ENCODE measurements at places on chromosomes 4 and X. TPM values are rescaled to one million over a fixed set of nuclear protein-coding genes. Genes with fewer than 3 reads are reported as not detected.

- H3K27me3 ChIP-seq = no peaks in the 10 kb centered on the region
- no peak for DNase-seq
- H3K27ac ChIP-seq = no peak overlapping the region
- no peaks in the 10 kb centered on the region for H3K4me1 ChIP-seq
- no peaks in the 10 kb centered on the region for H3K36me3 ChIP-seq
Observed at GRCh38 chrX:33160273-33160672, 51.1 kb downstream of the DMD start.

DNA sequence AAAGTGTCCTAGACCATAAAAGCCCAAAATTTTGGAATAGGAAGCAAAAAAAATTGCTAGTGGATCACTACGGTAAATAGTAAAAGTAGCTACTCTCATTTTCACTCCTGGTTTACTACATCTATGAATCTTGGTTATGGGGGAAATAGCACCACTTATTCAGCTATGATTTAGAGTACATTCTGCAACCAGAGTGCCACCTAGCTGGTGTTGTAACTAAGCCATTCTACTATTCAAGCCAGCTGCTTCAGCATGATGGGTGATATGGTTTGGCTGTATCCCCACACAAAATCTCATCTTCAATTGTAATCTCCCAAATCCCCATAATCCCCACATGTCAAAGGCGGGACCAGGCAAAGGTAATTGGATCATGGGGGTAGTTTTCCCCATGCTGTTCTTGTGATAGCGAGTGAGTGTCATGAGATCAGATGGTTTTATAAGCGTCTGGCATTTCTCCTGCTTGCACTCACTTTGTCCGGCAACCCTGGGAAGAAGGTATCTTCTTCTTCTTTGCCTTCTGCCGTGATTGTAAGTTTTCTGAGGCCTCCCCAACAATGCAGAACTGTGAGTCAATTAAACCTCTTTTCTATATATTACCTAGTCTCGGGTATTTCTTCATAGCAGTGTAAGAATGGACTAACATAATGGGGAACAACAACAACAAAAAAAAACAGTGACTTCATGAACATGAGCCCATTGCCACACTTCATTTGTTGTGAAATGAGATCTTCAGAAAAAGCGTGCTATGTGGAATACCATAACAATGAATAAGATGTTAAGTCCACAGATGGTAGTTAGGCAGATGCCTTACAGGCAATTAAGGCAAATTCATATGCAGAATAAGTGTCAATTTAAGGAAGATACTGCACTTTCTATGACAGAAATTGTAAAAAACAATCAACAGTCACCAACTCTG lies 280.1 kb downstream of the PABPC4L start:
- no peak overlapping the region for H3K27ac ChIP-seq
- no peak overlapping the region for H3K4me3 ChIP-seq
- H3K36me3 ChIP-seq = no peaks in the 10 kb centered on the region
- no peaks in the 10 kb centered on the region for H3K27me3 ChIP-seq
- no peaks in the 10 kb centered on the region for H3K4me1 ChIP-seq

- peaks cover 30% of the 10 kb centered on the region for H3K4me1 ChIP-seq
- peak; percentile 92 for DNase-seq
- H3K27me3 ChIP-seq = peaks cover 6% of the 10 kb centered on the region
- peak overlapping the region; percentile 95 for H3K27ac ChIP-seq
- H3K4me3 ChIP-seq = peak overlapping the region; percentile 93
Observed at GRCh38 chrX:70433848-70434351, 10.7 kb upstream of the DLG3 start.

- H3K27me3 ChIP-seq = peaks cover 2% of the 10 kb centered on the region
- no peak for DNase-seq
- H3K4me3 ChIP-seq = no peak overlapping the region
- no peak overlapping the region for H3K27ac ChIP-seq
- no peaks in the 10 kb centered on the region for H3K36me3 ChIP-seq
Observed at GRCh38 chrX:16914058-16914457, 32.4 kb upstream of the REPS2 start.

DNA sequence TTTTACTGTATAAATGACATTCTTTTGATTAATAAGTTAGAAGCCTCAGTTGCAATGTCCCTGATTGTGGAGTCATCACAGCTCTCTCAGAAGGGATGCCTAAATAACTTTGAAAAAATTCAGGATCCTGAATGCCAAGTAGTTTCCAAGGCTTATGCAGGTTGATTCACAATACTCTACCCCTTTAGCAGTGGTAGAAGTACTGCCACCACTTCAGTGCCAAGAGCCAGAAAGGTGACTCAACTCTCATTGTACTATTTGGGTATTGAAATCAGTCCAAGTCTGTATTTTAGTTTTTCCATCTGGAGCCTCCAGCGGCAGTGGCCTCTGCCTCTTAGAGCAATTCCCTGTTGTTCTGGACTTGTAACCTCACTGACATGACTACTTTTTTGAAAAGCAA lies 320.1 kb upstream of the NDST4 start:
- H3K4me1 ChIP-seq = no peaks in the 10 kb centered on the region
- no peak overlapping the region for H3K27ac ChIP-seq
- no peak for DNase-seq
- no peaks in the 10 kb centered on the region for H3K27me3 ChIP-seq
- H3K4me3 ChIP-seq = no peak overlapping the region

- no peaks in the 10 kb centered on the region for H3K36me3 ChIP-seq
- H3K27me3 ChIP-seq = no peaks in the 10 kb centered on the region
- no peaks in the 10 kb centered on the region for H3K4me1 ChIP-seq
- no peak for DNase-seq
- no peak overlapping the region for H3K4me3 ChIP-seq
Observed at GRCh38 chrX:109140463-109140862, 341.4 kb downstream of the GUCY2F start.

DNA sequence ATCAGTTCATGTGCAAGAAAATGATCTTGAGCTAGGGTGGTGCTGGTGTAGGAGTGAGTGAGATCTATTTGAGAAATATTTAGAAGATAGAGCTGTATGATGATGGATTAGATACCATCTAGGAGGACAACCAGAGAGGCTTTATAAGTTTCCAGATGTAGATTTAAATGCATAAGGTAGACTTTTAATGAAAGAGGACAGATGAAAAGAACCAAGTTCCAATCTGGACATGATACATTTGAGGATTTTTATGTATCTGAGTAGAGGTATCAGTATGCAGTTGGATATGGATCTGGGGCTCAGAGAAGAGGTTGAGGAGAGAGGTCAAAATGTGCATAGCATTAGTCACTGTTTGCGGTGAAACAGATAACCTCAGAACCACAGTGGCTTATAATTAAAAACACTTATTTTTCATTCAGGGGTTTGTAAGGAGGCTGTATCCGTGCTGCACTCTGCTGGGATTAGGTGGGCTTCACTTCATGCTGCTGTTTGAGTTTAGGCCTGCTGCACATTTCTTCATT lies 348.7 kb downstream of the BMPR1B start:
- no peak overlapping the region for H3K27ac ChIP-seq
- peaks cover 3% of the 10 kb centered on the region for H3K27me3 ChIP-seq
- no peaks in the 10 kb centered on the region for H3K36me3 ChIP-seq
- DNase-seq = no peak
- no peak overlapping the region for H3K4me3 ChIP-seq
- no peaks in the 10 kb centered on the region for H3K4me1 ChIP-seq

GRCh38 chr4:7244331-7244665 lies 52.0 kb downstream of the SORCS2 start:
- no peak overlapping the region for H3K4me3 ChIP-seq
- no peak overlapping the region for H3K27ac ChIP-seq
- no peaks in the 10 kb centered on the region for H3K27me3 ChIP-seq
- no peak for DNase-seq

DNA sequence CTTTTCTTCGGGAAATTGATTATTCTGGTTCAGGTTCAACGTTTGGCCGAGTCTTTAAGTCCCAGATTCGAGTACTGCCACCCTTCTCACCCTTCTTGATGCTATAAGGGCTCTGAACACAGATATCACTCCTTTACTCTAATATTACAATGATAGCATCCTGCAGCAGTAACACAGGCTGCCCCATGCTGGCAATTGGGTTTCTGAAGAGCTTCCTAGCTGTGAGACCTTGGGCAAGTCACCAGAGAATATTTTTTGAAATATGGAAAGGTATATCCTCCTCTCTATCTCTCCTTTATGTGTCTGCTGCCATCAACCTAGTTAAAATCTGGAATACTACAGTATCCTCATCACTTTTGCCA lies 297 bp upstream of the MTMR8 start:
- no peaks in the 10 kb centered on the region for H3K27me3 ChIP-seq
- peak overlapping the region; percentile 94 for H3K4me3 ChIP-seq
- peak overlapping the region; percentile 83 for H3K27ac ChIP-seq
- no peaks in the 10 kb centered on the region for H3K36me3 ChIP-seq
- peaks cover 9% of the 10 kb centered on the region for H3K4me1 ChIP-seq

DNA sequence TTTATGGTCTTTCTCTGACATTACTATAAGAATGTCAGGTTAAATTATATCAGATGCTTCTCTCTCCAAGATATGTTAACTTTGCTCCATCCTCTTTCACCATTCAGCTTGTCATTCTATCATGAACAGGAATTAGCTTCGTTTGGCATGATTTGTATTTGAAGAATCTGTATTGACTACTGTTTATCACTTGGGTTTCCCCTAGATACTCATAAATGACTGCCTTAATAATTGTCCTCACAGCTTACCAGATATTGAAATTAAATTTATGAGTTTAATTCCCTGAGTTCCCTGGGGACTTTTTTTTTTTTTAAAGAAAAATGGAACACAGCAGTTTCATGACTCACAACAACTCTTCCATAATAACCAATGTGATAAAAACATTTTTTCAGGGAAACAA lies 76.2 kb upstream of the EOLA2 start:
- no peaks in the 10 kb centered on the region for H3K36me3 ChIP-seq
- no peaks in the 10 kb centered on the region for H3K27me3 ChIP-seq
- H3K4me1 ChIP-seq = no peaks in the 10 kb centered on the region
- H3K4me3 ChIP-seq = no peak overlapping the region
- no peak overlapping the region for H3K27ac ChIP-seq
- no peak for DNase-seq

Gene ENPEP
- total RNA-seq = 0.36 TPM

Gene RTL9
- total RNA-seq = not detected

Gene ADGRG4
- total RNA-seq = not detected
